ENCODE measurements at places on chromosomes 4 and X. TPM values are rescaled to one million over a fixed set of nuclear protein-coding genes. Genes with fewer than 3 reads are reported as not detected.

DNA sequence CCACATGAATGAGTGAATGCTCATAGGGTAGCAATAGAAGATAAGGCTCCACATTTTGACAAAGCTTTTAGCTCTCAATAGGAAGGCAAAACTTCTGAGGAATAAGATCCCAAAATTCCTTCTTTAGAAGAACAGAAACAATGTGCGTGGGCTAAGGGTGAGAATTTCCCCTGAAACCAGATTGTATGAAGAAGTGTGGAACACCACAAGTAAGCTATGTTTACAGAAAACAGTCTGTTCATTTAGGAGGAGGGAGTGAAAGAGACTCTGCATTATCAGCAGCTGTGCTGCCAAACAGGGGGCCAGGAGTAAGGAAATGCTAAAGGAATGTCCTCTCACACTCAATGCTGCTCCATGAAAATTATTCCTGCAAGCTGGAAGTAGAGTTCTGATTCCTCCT, 851.6 kb downstream of the CENPC start:
- DNase-seq: no peak

DNA sequence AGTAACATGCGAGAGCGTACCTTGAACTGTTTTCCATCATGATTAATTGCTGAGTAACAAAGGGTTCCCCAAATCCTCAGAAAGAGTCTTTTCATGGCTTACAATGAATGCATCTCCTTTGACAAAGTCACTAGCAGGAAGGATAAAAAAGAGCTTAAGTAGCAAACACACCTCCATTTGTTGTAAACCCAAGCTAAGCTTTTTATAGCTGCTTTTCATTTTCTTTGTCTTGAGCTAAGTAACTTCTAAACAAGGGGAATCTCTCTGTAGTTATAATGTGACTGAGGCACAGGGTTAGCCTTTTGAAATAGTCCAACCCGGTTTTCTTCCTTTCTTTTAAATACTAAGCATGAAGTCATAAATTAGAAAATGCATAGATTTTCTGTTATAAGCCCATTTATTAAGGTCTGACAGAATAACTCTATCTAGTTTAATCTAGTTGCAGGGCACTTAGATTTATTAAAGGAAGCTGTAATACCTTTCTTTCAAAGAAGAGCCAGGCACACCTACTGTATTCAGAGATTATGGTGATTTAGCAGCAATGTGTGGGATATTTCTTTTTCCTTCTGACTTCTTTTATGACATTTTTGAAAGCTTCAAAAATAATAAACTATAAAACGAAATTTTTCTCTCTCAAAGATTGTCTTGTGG, 226.9 kb upstream of the SMIM31 start:
- DNase-seq: no peak

DNA sequence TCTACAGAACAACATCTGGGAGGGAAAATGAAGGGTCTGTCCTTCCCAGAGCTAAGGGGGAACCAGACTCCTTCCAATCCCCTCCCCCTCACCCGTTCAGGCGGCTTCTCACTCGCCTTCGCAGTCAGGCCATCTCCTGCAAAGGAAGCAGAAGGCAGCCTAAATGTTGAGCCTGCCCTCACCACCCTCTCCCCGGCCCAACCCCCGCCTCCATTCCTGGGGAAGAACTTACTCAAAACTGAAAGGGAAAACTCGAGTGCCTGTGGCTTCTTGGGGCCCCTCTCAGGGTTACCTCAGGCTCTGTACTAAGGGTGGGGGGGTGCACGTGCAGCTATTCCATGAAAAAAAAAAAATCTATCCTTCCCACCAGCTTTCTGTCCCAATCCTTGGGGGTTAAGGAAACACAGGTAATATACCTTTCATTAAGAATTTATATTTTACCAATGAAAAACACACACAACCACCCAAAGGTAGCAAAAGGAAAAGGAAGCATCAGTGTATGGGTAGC, 2.4 kb downstream of the ZMYM3 start:
- no peak for DNase-seq

GRCh38 chrX:86121916-86122315, 26.3 kb upstream of the DACH2 start:
- DNase-seq: no peak

DNA sequence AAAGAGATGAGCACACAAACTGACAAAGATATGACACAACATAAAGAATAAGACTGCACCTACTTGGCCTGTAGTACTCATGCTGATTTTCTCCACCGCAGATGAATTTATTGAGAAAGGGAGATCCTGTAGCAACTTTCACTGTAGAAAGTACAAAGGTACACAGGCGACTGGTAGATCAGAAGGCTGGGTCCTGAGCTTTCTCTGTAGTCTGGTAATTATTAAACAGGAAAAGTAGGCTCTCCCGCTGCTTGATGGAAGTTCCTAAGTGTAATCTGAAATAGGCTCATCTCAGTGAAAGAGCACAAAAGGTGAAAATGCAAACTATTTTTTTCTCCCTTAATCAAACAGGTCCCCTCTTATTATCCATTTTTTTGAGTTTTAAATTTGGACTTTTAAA, at the start of gene ADH6:
ADH6 (minus strand) TSS at position 175 of the 400 bp plus-strand sequence; CDS start at position 81, 94 bp downstream.
- DNase-seq: no peak

DNA sequence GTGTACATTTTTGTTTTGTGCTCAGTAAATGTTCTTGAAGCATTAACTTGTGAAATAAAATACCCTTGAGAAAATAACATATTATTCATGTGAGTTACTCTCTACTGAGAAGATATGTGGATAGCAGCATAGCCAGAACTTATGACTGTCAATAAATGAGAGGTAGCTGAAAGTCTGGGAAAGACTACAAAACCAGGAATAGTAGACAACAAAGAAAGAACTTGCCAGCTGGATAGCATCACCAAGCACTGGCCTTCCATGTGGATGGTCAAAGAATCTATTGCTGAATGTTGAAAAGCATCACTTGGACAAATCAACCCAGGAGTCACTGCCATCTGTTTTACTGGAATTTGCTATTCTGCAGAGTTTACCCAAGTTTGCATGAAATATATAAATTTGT, 650.0 kb upstream of the HTR2C start:
- DNase-seq: no peak

DNA sequence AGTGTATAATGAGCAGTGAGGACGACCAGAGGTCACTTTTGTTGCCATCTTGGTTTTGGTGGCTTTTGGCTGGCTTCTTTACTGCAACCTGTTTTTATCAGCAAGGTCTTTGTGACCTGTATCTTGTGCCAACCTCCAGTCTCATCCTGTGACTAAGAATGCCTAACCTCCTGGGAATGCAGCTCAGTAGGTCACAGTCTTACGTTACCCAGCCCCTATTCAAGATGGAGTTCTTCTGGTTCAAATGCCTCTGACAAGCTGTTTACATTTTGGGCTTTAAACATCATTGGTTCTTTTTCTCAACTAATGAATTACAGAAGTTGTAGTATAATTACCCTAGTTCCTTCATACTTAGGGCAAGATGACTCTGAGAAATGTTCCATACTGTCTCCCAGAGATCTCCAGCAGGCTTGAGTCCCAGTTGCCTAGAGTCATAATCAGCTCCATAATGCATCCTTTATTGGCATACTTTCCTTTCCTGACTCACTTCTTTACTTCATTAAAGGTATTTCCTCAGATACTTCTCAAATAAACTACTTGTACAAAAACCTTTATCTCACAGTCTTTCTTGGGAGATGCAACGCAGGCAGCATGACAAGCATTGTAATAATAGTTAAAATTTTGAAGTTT, 136.5 kb downstream of the KDM6A start:
- DNase-seq: no peak

DNA sequence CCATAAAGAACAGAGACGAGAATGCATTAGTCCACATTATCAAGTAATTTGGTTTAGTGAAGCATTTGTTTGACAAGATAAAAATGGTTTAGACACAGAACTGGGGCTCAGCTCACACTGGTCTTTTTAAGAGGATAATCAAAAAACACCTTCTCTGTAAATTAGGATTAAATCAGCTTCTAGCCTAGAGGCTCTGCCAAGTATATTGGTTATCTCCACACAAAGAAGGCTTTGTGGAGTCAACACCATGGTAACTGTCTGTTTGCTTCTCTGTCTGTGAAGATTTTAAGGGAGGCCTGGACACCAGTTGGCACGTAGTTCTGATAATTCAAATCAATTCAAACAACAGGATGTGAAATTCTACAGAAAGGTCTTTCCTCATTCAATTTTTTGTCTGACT, 687.0 kb downstream of the DMD start:
- no peak for DNase-seq

DNA sequence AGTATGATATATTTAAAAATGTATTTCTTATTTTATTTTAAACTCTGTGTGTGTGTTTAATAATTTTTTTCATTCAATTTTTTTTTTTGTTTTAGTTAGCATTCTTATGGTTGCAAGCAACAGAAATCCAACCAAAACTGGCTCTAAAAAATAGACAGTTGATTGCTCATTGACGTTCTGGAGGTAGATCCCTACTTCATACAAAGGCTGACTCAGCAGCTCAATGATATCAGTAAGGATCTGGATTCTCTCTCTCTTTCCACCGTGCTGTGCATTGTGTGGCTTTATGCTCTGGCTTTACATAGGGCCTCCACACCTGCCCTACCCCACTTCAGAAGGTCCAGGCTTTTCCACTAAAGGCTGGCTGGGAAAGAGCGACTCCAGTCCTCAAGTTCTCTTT, 117.8 kb downstream of the UCHL1 start:
- DNase-seq: no peak

DNA sequence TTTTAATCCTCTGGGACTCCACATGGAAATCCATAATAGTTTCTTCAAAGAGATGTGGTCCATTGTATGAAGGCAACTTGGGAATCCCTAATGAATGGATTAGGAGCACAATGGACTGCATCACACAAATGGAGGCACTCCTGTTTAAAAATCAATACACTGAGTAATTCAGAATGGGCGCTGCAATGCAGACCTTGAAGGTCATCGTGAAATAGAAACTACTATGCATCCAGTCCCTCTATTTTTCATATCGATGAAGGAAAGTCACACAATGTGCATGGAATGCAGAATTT, 98.8 kb upstream of the EGFL6 start:
- DNase-seq: no peak

GRCh38 chrX:39762266-39762841, 335.4 kb downstream of the BCOR start:
- DNase-seq: no peak

DNA sequence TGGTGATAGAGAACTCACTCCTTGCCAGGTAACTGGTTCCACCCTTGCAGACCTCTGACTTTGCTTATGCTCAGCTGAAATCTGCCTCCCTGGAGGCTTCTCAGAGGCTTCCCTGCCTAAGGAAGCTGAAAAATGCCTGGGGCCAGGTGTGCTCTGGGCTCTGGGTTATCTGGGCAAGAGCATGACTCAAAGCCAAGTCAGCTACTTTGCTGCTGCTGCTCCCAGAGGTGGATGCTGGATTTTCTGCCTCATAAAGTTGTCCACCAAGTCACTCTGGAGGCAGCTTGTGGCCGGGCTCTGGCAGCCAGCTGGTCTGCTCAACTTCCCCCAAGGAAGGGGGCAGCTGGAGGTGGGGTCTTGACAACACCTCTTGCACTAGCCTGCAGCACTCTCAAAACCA, 132.7 kb downstream of the PJA1 start:
- DNase-seq: no peak

GRCh38 chr4:6840062-6840976, 57.8 kb downstream of the KIAA0232 start:
- no peak for DNase-seq

DNA sequence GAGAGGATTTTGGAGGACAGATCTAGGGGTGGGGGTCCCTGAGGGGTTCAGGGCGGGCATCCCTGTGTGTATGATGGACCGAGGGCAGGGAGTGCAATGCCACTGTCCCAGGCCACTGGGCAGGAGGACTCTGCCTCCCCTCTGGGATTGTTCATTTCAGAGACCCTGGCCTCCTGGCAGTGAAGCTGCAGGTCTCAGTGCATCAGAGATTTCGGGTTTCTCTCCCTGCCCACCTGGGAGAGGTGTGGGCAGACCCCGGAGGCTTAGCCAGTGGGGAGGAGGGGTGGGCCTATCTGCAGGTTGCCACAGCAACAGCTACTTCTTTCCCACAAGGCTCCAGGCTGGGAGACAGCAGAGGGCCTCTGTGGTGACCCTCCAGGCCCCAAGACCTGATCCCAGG, 80.1 kb upstream of the LRPAP1 start:
- DNase-seq: no peak

DNA sequence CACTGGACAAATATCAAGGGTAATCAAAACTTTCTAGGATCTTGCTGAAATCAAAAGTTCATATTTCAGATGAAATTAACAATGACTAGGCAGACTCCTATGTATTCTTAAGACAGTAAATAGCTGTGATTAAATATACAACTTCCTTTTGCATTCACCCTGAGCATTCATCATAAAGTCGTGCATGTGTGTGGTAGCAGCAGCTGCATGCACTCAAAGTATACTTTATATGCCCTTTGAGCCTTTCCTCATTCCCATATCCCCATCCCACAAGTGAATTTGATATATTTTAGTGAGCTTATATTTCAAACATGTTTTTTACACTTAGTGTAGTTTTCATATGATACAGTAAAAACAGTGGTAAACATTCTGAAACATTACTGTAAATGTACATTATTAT, 959.0 kb downstream of the C4orf33 start:
- no peak for DNase-seq

- DNase-seq: no peak
These were observed 24.2 kb downstream of the HAUS3 start for GRCh38 chr4:2217726-2218125.

GRCh38 chr4:88585917-88586316, 6.4 kb upstream of the HERC3 start:
- DNase-seq: no peak

DNA sequence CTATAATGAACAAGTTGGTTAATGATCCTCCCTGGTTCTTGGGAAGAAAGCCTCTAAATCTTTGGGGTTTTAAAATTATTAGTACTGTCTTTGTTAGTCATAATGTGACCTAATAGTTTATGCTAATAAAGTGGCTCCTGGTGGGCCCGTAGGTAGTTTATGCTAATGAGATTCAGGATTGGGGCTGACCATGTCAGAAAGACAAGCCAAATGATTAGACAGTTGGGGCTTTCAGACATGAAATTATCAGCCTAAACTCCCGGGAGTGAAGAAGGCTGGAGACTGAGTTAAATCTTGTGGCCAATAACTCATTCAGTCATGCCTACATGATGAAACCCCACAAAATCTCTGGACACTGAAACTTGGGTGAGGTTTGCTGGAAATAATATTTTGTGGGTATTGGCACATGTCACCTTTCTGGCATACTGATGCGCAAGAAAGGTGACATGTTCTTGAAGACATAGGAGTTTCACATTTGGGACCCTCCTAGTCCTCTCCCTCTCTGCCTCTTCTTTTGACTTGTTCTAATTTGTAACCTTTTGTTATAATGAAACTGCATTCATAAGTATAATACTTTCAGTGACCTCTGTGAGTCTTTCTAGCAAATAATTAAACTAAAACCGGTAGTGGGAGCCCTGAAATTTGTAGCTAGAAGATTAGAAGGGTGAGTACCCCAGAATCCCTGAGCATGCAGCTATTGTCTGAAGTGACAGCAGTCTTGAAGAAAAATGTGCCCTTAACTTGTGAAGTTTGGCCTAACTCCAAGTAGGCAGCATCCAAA, 196.8 kb upstream of the FSTL5 start:
- DNase-seq: no peak

GRCh38 chr4:148649652-148650331, 207.6 kb upstream of the NR3C2 start:
- DNase-seq: no peak

GRCh38 chr4:69122476-69122875, 26.2 kb downstream of the UGT2B7 start:
- no peak for DNase-seq

- DNase-seq: no peak
These were observed 179.4 kb downstream of the DHRSX start for GRCh38 chrX:2321411-2321810.

Gene ZNF732
- total RNA-seq: not detected

Gene MAGIX
- 1.2 TPM for total RNA-seq

Gene SPANXD
- not detected for total RNA-seq

Gene GAGE13
- not detected for total RNA-seq

Gene TASL
- total RNA-seq: 3.6 TPM

Gene CT45A3
- total RNA-seq: not detected

Gene PRSS12
- not detected for total RNA-seq

Gene SPANXC
- not detected for total RNA-seq
